ENCODE measurements at places on chromosomes 1 and 21. TPM values are rescaled to one million over a fixed set of nuclear protein-coding genes. Genes with fewer than 3 reads are reported as not detected.

The FMO4 gene
- total RNA-seq, result 0.50 TPM

The KRTCAP2 gene
- 243 TPM for total RNA-seq

The S1PR1 gene
- total RNA-seq, result 0.06 TPM

The XKR8 gene
- 5.0 TPM for total RNA-seq

The EDN2 gene
- total RNA-seq, result 9.8 TPM

The LCE1A gene
- total RNA-seq, result not detected

The VPS72 gene
- 45.9 TPM for total RNA-seq

The SPAG17 gene
- total RNA-seq, result not detected

The CENPF gene
- 74.1 TPM for total RNA-seq

The RSPO1 gene
- total RNA-seq, result 0.09 TPM

The SPRR2B gene
- total RNA-seq, result not detected

The KCNE1 gene
- not detected for total RNA-seq

The SLC35F3 gene
- total RNA-seq, result 5.8 TPM

The AKNAD1 gene
- total RNA-seq, result 0.64 TPM

The UBE4B gene
- 13.9 TPM for total RNA-seq

The CPTP gene
- 15.8 TPM for total RNA-seq

The GADD45A gene
- total RNA-seq, result 48.1 TPM

The IL20 gene
- 0.06 TPM for total RNA-seq

The OR2G6 gene
- not detected for total RNA-seq

The SPATA21 gene
- total RNA-seq, result 0.05 TPM

The SH2D1B gene
- 0.08 TPM for total RNA-seq

The PROK1 gene
- not detected for total RNA-seq
